Mesendoderm (in vitro differentiated cells): ENCODE measurements at places on chromosomes 1 and 21.

DNA sequence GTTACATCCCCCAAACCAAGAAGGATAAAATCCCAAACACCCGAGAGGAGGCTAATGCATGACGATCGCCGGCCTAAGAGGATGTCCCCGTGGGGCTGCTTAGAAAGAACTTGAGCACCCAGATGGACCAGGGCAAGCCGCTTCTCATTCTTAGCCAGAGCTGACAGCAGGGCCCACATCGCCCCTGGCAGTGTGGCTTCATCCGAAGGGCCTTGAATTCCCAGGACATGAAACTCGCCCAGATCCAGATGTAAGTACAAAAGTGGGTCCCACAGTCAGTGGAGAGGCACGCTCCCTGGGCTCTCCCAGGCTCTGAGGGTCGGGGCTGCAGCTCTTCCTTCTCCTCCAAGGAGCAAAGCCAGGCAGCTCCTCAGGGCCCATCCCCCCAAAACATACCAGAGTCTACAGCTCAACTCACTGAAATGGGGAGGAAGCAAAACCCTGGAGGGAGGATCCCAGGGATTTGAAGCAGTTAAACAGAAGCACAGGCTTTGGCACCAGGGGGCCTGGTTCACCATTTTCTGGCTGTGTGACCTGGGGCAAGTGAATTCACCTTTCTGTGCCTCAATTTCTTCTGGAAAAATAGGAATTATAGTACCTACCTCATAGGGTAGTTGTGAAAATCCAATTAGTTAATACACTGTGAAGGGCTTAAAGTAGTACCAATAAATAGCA lies 85.6 kb downstream of the MAN1C1 start:
- H3K27ac ChIP-seq: no peak overlapping the region
- H3K27me3 ChIP-seq: no peaks in the 10 kb centered on the region
- no peak overlapping the region for H3K4me3 ChIP-seq
- peak; percentile 88 for DNase-seq
- H3K36me3 ChIP-seq: no peaks in the 10 kb centered on the region
- peaks cover 8% of the 10 kb centered on the region for H3K4me1 ChIP-seq

- no peaks in the 10 kb centered on the region for H3K36me3 ChIP-seq
- H3K27ac ChIP-seq: peak overlapping the region; percentile 88
- H3K4me3 ChIP-seq: peak overlapping the region; percentile 67
These were observed 479 bp upstream of the ACADM start for GRCh38 chr1:75723989-75724471.

- DNase-seq: peak; percentile 84
- no peak overlapping the region for H3K4me3 ChIP-seq
- no peaks in the 10 kb centered on the region for H3K27me3 ChIP-seq
- no peak overlapping the region for H3K27ac ChIP-seq
These were observed 2.6 kb upstream of the CREG1 start for GRCh38 chr1:167555971-167556714.

DNA sequence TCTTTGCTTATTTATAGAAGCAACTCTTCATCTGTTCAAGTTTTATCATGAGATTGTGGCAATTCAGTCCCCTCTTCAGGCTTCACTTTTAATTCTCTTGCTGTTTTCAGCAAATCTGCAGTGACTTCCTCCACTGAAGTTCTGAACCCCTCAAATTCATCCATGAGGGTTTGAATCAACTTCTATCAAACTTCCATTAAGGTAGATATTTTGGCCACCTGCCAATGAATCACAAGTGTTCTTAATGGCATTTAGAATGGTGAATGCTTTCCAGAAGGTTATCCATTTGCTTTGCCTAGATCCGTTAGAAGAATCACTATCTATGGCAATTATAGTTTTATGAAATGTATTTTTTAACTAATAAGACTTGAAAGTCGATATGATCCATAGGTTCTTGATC lies 946.7 kb upstream of the B3GALT2 start:
- no peaks in the 10 kb centered on the region for H3K36me3 ChIP-seq
- H3K4me3 ChIP-seq: no peak overlapping the region
- no peak for DNase-seq
- no peak overlapping the region for H3K27ac ChIP-seq
- no peaks in the 10 kb centered on the region for H3K4me1 ChIP-seq

DNA sequence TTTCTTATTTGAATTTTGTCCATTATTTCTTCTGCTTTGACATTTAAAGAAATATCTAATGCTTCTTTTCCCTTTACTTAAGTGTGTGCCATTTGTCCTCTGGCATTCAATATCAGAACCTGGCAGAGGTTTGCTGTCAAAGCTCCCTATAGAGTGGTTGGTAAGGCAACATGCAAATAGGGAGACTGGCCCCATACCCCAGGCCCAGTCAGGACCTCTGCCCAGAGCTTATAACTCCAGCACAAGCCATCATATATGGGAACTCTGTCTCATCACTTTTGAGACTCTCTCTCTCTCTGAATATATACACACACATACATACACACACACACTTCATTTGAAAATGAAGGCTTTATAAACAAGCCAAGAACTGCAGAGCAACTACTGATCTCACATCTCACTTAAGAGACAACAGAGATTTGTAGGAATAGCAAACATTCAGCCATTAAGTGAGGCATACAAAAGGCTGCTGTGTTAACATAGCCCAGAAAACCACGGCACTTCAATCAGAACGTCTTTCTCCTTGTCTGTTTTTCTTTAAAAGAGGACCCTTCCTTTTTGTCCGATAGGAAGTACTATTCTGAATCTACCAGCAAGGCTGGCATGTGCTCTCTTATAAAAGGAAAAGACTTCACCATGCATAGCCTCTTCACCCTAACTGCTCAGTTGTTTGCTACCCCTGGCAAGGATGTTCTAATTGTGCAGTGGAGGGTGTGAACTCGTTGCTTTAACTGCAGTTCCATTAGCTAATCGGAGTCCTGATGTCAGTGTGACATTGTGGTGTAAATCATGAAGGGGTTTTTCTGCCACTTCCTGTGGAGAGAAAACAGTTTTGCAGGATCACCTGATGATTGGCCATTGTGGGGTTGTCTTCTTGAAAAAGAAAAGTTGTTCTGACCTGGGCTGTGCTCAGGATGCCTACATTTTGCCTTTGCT lies 101.7 kb downstream of the NR5A2 start:
- DNase-seq: peak; percentile 51
- no peak overlapping the region for H3K4me3 ChIP-seq
- no peak overlapping the region for H3K27ac ChIP-seq
- H3K4me1 ChIP-seq: peaks cover 4% of the 10 kb centered on the region
- no peaks in the 10 kb centered on the region for H3K36me3 ChIP-seq
- no peaks in the 10 kb centered on the region for H3K27me3 ChIP-seq

- no peaks in the 10 kb centered on the region for H3K36me3 ChIP-seq
- no peaks in the 10 kb centered on the region for H3K27me3 ChIP-seq
- H3K27ac ChIP-seq: no peak overlapping the region
These were observed 34.6 kb upstream of the ARTN start for GRCh38 chr1:43898981-43899380.
